Forelimb muscle (tissue), 1 donor: ENCODE measurements at places on chromosomes 12 and 14. TPM values are rescaled to one million over a fixed set of nuclear protein-coding genes. Genes with fewer than 3 reads are reported as not detected.

GRCh38 chr12:126224032-126224431, 1158.8 kb downstream of the AACS start:
- DNase-seq, result no peak

DNA sequence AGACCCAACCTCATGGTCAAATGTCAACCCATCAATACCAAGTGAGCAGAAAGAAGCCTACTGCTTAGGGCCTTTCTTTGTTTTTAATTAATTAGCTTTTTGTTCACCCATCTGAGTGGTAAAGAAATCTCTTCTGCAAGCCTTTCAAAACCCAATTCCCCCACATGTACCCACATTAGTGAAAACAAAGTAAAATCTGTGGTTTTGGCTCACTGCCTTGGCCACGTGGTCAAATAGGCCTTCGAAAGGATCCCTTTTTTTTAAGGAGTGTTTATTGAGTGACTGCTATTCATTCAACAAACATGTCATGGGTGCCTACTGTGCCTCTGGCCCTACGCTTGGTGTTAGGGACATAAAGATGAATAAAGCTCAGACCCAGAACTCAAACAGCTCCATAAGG, 160.1 kb downstream of the NUAK1 start:
- no peak for DNase-seq

DNA sequence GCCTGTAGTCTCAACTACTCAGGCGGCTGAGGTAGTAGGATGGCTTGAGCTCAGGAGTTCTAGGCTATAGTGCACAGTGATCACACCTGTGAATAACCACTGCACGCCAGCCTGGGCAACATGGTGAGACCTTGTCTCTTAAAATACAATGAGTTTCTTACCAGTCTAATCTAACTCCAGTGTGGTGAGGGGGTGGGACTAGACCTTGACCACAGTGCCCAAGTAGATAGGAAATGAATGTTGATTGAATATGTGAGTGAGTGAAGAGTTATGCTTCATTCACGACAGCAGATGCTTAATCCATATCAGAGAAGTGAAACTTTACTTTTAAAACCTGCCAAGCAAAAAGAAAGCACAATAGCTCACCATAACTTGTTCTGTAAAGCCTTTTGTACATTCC, 11.2 kb upstream of the AK7 start:
- no peak for DNase-seq

GRCh38 chr14:103126088-103126872, 3.0 kb downstream of the TNFAIP2 start:
- DNase-seq, result no peak

- DNase-seq, result no peak
These were observed 20.2 kb upstream of the RIC8B start for GRCh38 chr12:106754331-106754730.

DNA sequence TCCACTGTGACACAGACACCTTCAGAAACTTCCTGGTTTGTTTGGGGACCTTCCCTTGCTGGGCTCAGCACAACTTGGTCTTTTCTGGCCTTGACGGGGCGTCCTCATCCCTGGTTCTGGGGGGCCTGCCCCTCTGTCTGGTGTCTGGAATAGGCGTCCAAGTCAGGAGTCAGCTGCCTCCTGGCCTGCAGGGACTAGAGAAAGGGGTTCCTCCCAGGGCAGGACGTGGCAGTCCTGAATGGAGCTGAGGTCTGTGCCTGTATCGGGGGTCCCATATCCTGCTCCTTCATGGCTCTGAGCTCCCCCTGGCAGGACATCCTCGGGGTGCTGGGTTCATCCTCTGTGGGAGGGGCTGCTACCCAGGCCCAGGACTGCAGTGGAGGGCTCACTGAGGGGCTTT, 384.0 kb downstream of the TMEM121 start:
- no peak for DNase-seq

DNA sequence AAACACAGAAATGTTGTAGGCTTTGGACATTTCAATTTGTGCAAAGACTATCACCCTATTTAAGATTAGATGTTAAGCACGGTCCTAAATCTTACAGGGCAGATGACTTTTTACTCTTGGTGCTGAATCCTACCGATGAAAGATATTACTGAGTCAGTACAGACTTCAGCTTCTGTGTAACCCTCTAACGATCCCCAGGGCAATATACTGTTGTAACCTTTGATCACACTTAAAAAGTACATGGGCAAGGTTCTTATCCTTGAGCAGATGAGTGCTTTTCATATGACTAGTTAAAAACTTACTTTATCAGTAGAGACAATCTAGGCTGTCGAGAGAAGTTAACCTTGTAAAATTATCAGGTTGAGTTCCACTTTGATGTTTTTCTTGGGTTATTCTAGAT, 22.5 kb downstream of the PDE3A start:
- DNase-seq, result no peak

DNA sequence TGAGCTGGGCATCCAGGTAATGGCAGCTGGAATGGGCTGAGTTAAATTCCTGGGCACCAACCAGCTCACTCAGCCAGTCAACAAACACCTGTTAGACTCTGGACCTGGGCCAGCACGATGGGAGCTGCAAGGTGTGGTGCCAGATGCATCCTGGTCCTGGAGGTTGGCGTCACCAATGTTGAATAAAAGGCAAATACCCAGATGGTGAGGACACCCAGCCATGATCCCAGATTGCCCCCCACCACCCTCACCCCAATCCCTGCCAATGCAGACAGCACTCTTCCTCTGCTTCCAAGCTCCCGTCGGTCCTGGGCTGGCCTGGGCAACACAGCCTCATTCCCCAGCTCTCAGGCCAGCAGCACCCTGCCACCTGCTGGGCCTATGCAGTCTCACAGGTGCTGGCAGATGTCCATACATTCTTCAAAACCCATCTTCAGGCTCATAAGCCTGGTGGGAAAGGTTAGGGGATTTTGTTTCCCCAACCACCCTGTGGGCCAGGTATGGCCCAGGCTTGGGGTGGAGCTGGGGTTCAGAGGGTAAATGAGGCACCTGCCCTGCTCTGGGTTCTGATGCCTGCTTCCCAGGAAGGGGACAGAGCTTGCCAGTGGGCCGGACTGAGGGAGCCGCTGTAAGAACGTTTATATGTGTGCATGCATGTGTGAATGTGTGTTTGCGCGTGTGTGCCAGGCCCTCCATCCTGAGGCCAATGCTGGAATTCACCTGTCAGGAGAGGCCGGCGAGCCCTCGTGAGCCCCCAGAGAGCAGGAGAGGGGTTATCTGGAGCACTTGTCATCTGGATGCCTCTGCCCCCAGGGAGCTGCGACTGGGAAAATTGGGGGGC, 58.0 kb downstream of the LGMN start:
- no peak for DNase-seq

DNA sequence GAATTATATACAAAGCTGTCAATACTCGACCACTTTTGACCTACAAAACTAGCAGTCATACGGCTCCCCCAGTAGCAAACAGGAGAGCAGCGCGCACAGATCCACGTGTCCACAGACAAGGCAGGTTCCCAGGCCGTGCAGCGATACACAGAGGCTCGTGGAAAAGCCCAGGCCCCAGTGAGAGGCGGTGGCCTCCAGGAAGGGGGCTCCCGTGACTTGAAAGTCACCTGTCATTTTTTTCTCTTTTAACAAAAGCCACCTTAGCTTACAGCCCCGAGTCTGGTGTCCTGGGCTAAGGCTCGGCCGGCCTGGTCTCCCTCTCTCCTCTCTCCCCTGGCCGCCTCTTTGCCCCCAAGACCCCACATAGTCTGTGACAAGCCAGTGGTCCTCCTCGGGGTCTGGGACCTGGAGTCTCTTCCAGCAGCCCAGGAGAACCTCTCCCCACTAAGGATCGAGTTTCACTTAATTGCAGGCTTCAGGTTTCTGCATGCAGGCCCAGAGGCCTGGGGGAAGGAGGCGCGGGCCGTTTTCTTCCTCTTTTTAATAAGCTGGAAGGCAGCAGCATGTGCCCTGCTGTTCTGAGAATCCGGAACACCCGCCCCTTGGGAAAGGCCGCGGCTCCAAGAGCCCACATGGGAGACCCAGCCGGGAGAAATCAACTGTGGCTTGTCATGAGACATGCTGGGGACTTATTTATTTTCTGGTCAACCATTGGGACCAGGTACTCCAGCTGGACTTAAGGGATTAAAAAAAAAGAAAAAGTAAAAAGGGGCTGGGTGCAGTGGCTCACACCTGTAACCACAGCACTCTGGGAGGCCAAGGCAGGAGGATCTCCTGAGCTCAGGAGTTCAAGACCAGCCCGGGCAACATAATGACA, 15.9 kb downstream of the NCOR2 start:
- DNase-seq, result no peak

- DNase-seq, result no peak
These were observed 103.7 kb downstream of the SCARB1 start for GRCh38 chr12:124759841-124760503.

GRCh38 chr14:49196327-49196726, 389.9 kb downstream of the RPS29 start:
- DNase-seq, result no peak

DNA sequence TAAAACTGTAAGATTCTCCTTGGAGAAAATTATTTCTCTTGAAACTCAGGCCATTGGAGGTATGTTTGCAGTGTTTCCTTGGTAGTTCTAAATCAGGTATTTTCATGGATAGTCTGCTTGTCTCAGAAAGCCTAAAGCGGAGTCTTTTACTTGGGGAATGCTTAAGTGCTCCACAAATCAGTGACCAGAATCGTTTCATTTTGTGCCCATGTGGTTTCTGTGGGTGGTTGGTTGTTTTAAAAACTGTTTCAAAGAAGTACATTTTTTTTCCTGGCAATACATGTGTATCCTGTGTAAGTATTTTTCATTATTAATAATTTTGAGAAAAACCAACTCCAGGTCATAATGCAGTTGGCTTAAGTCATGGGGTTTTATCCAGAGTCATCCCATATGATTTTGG, 33.6 kb downstream of the CCDC91 start:
- no peak for DNase-seq

- DNase-seq, result no peak
These were observed 764 bp downstream of the DYNLL1 start for GRCh38 chr12:120496413-120497340.

GRCh38 chr14:68557648-68558047, 235.2 kb downstream of the ZFP36L1 start:
- DNase-seq, result no peak

GRCh38 chr12:69355363-69356028, 4.0 kb upstream of the YEATS4 start:
- DNase-seq, result no peak

- no peak for DNase-seq
These were observed 1140.6 kb downstream of the BCL11B start for GRCh38 chr14:98131406-98131805.

- no peak for DNase-seq
These were observed 16.3 kb downstream of the DYNC1H1 start for GRCh38 chr14:101980700-101981099.

DNA sequence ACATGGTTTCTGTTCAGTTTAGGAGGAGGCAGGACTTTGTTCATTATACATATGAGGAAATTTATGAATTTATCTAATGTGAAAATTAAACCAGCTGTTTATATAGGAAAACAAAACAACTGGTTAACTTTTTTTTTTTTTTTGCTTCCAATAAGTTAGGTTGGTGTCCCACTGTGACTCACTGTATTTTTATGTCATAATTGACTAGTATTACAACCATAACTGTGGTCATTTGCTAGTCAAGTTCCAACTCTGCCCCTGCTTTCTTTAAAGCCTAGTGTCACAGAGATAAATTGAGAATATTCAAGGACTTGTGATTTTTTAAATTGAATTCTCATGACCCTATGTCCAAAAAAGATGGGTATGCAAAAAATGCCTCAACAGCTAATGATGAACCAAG, 227.7 kb downstream of the BCAT1 start:
- no peak for DNase-seq

DNA sequence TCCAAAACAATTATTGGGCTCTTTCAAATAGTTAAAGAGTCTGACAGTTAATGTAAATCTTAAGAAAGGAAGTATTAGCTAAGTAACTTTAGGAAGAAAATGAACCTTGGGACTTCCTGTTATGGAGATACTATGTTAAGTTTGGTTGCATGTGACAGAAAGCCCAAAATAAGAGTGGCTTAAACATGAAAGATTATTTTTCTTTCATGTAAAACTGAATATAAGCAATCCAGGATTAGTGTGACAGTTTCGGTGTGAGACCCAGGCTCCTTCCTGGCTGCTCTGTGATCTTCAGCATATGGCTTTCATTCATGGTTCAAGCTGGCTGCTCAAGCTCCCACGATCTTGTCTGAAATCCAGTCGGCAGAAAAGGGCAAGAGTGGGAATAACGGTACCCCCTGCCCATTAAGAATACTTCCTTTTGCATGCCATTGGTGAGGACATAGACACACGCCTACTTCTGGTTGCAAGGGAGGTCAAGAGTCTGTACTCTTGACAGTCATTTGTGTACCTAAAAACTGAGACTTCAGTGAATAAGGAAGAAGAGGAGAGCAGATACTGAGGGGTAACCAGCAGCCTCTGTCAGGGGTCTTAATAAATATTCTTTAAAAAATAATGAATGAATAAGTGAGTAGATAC, 2.2 kb upstream of the RPAP3 start:
- DNase-seq, result no peak

GRCh38 chr14:66496188-66496807, 10.1 kb downstream of the CCDC196 start:
- no peak for DNase-seq

KRT77 gene
- not detected for polyA plus RNA-seq

TRAF3 gene
- polyA plus RNA-seq, result 14.2 TPM

CLEC2A gene
- not detected for polyA plus RNA-seq

SAMD15 gene
- polyA plus RNA-seq, result 0.22 TPM

CLEC4A gene
- 1.4 TPM for polyA plus RNA-seq

GARIN6 gene
- not detected for polyA plus RNA-seq

GLT8D2 gene
- polyA plus RNA-seq, result 51.9 TPM
